ENCODE measurements at places on chromosomes 3 and 15.

DNA sequence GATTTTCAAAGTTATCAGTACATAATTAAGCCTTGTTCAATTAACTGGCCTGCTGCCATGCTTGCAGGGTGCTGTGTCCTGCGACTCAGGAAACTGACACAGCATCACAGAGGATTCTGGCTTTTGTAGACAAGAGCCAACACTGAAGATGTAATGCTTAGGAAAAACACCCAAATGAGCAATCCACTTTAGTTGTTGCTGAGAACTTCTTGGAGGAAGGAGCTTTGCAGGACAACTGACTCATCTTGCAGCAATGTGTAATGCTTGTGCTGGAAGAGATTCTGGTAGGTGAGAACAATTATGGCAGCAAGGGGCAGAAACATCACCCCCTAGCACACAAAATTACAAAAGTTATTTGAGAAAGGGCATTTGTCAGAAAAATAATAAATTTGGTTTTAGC lies 67.6 kb downstream of the NLGN1 start:
- no peak for DNase-seq

GRCh38 chr3:54761637-54762036 lies 166.2 kb downstream of the LRTM1 start:
- no peak for DNase-seq

- no peak for DNase-seq
These were observed 12.1 kb downstream of the SACM1L start for GRCh38 chr3:45701172-45701867.

DNA sequence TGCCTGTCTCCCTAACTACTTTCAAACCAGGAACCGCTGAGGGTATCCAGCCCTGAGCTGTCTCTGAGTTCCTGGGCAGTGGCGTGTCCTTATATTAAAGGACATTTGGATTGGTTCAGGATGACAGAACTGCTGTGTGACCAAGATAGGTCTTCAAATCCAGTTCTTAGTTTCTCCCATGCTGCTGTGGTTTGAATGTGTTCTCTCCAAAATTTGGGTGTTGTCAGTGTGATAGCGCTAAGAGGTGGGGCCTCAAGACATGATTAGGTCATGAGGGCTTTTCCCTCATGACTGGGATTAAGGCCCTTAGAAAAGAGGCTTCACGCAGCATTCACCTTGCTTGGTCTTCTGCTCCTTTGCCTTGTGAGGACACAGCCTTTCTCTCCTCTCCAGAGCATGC lies 376.5 kb upstream of the TPM1 start:
- DNase-seq: no peak

DNA sequence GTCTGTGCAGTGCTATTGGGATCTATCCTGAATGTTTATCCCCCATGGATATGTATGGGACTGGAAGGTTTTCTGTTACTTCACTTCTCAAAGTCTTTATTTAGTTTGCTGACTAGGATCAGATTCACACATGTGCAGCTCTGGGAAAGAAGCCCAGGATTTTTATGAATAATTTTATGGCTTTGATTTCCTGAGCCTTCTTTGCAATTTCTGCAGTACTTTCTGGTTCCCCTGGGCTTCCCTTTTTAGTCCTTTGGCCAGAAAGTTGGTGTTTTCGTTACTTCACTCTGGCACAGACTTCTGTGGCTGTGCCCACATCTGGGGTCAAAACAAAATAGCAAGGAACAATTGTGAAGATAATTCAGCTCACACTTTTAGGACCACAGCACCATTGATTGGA lies 721.0 kb downstream of the OTOL1 start:
- DNase-seq: no peak
